Suppressor macrophage treated with lipopolysaccharide for 4 hours (primary cell): ENCODE measurements at places on chromosomes 1 and 21.
A peak's percentile ranks its signal among the peaks of the same experiment; 100 is the strongest.

- DNase-seq, result no peak
Observed at GRCh38 chr1:218983848-218984247, 189.8 kb upstream of the LYPLAL1 start.

GRCh38 chr1:219555031-219555692 is 57.7 kb downstream of the ZC3H11B start:
- DNase-seq, result no peak

- DNase-seq, result no peak
Observed at GRCh38 chr1:18365099-18365705, 115.5 kb upstream of the KLHDC7A start.

- no peak for DNase-seq
Observed at GRCh38 chr1:28035420-28035819, 53.0 kb downstream of the EYA3 start.

- peak; percentile 77 for DNase-seq
Observed at GRCh38 chr1:240000634-240001033, 91.0 kb upstream of the FMN2 start.

GRCh38 chr1:12157366-12158231 is 9.2 kb upstream of the TNFRSF1B start:
- DNase-seq, result peak; percentile 97

- DNase-seq, result peak; percentile 58
Observed at GRCh38 chr1:53330819-53331218, 2.9 kb upstream of the LRP8 start.

DNA sequence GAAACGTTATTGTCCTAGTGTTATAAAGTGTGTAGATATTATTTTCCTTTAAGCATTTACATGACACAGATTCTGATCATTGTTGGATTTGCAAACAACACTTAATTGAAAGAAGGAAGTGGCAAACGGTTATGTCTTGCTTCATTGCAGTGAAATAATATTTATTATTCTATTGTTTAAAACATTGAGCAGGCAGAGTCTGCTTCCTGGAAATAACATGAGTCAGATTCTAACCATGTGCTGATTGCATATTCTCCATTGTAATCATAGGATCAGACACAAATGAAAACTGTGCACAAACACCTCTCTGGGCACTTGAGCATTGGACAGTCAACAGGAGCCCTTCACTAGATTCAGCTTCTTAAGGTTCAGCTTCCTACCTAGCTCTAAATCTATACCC is 46.8 kb upstream of the USP25 start:
- peak; percentile 83 for DNase-seq

GRCh38 chr1:48230236-48230635 is 7.7 kb downstream of the SLC5A9 start:
- no peak for DNase-seq

GRCh38 chr1:232524056-232524455 is 105.9 kb downstream of the SIPA1L2 start:
- peak; percentile 32 for DNase-seq

DNA sequence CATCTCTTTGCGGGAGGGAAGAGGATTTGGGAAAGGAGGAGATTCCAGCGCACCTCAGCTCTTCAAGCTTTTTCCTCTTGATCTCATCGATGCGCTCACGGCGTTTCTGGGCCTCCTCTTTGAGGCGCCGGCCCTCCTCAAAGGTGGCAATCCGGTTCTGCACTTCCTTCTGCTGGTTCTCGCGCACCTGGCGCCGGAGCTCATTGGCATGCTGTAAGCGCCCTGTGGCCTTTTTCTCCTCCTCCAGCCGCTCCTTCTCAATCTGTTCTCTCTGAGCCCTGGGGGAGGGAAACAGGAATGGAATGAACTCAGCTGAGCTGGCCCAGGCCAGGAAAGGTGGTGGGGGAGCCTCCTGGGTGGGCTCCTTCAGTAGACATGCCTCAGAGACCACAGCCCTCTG is 10.4 kb upstream of the VSIG8 start:
- no peak for DNase-seq

GRCh38 chr1:8091691-8092090 is 65.6 kb upstream of the ERRFI1 start:
- no peak for DNase-seq

- DNase-seq, result no peak
Observed at GRCh38 chr1:55773211-55773940, 558.2 kb upstream of the USP24 start.

DNA sequence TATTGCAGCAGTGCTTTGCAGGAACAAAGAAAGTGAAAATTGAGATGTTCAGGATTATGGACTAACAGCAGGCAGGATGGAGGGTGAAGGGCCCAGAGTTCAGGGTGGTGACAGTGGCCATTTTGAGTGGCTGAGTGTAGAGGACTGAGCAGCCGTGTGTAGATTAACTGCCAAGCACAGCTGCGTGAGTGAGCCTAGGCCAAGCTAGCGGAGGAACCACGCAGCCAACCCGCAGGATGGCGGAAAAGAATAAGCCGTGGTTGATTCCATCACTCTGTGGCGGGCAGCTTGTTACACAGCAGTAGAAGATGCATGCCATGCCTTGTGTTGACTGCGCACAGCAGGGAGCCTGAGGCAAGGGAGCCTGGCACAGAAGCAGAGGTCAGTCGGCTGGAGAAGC is 102.5 kb upstream of the KIF26B start:
- DNase-seq, result no peak

DNA sequence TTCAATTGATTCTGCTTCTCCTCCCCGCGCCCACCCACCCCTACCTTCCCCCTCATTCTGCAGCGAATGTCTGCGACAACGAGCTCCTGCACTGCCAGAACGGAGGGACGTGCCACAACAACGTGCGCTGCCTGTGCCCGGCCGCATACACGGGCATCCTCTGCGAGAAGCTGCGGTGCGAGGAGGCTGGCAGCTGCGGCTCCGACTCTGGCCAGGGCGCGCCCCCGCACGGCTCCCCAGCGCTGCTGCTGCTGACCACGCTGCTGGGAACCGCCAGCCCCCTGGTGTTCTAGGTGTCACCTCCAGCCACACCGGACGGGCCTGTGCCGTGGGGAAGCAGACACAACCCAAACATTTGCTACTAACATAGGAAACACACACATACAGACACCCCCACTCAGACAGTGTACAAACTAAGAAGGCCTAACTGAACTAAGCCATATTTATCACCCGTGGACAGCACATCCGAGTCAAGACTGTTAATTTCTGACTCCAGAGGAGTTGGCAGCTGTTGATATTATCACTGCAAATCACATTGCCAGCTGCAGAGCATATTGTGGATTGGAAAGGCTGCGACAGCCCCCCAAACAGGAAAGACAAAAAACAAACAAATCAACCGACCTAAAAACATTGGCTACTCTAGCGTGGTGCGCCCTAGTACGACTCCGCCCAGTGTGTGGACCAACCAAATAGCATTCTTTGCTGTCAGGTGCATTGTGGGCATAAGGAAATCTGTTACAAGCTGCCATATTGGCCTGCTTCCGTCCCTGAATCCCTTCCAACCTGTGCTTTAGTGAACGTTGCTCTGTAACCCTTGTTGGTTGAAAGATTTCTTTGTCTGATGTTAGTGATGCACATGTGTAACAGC is 339.9 kb downstream of the NTNG1 start:
- DNase-seq, result no peak

GRCh38 chr1:179036844-179037465 is 11.3 kb downstream of the FAM20B start:
- no peak for DNase-seq

DNA sequence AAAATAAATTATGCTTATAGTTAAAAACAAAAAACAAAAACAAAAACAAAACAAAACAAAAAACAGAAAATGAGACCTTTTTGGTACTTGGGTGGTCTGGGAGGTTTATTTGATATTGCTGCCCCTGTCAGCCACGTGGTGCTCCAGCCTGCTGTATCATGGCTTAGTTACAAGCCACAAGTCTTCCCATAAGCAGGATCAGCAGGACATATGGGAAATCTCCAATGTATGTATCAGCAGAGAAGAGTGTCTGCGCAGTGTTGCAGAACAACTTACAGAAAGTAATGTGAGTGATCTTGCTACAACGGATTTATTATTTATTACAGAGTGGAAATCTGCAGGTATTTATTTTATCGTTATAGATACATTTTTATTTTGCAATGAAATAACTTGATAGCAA is 423.0 kb upstream of the TMPRSS15 start:
- no peak for DNase-seq

DNA sequence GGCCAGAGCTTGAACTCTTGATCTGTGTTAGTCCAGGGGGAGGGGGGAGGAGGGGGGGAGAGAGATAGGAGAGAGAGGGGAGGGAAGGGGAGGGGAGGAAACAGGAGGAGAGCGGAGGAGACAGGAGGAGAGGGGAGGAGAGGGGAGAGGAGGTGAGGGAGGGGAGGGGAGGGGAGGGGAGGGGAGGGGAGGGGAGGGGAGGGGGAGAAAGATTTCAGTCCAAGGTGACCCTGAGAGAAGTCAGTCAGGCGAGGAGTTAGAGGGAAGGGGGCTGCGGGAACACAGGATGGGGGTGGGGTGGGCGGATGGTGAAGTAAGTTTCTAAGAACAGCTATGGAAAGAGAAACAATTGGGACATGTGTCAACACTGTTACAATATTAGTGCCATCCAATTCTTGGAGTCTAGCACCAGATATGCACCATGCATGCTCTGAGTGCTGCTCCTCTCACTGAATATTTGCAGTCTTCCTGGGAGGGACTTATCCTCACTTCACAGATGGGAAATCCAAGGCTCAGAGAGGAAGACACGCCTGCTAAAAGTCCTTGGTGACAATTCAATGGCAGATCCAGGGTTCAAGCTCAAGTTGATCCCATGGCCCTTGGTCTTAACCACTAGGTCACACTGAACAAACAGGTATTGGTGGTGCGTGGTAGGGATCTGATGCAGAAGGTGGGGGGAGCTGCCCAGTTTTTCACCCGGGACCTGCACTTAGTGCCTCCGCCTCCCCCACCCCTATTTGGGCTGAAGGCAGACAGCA is 42.5 kb upstream of the ECE1 start:
- peak; percentile 51 for DNase-seq

- no peak for DNase-seq
Observed at GRCh38 chr1:17925290-17926237, 170.4 kb downstream of the ACTL8 start.

DNA sequence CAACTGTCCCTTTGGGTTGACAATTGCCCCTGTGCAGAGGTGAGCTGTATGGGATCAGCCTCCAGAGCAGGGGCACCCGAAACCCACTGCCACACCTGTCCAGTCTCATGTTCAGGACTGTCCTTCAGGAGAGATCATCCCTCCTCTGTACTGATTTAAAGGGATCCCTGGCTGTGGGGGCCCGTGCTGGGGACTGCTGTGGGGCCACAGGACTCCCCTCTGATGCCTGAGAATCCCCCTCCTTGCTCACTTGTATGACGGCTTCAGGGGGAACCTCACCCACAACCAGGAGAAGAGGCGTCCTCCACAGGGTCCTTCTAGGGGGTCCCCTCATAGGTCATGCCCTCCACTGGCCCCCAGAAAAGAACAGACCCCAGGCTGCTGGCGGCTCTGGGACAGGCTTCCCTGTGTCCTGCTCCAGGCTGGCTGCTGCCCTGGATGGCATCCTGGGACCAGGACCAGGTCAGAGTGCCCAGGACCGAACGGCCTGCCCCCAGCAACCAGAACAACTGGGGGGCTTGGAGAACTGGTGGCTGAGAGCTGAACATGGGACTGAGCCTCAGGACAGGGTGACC is 77.5 kb upstream of the ACTRT2 start:
- DNase-seq, result no peak

- DNase-seq, result no peak
Observed at GRCh38 chr1:228006034-228006785, 588 bp upstream of the WNT3A start.

GRCh38 chr1:210438928-210439841 is 110.5 kb downstream of the HHAT start:
- DNase-seq, result no peak

- peak; percentile 38 for DNase-seq
Observed at GRCh38 chr1:58924821-58925220, 141.0 kb upstream of the JUN start.

DNA sequence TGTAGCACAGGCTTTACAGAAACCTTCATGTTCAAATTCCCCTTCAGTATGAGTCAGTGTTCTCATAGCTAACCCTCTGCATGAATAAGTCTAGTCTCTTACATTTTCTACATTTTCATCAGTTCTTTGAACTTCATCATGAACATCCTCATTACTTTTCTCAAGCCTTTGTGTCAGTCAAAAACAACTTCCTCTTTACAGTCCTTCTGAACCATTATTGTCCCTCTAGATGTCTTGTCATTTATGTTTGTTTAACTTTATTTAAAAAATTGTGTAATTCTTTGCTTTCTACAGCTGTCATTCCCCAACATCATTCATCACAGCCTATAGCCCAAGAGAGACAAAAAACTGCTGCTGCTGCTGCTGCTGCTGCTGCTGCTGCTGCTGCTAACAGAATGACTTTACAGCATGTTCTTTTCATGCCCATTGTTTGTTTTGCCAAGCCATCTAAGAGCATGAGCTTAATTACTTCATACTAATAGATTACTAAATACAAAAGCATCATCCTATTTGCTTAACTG is 133.1 kb downstream of the LRRC40 start:
- peak; percentile 2 for DNase-seq

GRCh38 chr1:41573785-41574713 is 89.6 kb upstream of the EDN2 start:
- peak; percentile 88 for DNase-seq

DNA sequence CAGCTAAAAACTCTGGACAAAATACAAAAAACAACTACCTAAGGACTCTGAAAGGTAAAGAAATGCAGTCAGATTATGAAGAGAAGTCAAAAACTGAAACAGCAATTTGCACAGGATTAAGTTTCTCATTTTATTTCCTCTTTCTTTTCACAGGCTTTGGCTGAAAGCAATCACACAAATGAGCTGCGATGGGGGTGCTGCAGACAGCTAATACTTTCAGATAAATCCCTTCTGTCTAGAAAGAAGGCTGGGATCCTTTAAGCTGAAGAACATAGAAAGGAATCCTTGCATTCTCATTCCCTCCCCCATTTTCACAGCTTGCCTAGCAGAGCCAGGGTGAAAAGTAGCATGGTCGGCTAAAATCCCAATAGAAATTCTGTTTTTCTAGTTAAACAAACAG is 32.0 kb upstream of the PRDX6 start:
- DNase-seq, result no peak

DNA sequence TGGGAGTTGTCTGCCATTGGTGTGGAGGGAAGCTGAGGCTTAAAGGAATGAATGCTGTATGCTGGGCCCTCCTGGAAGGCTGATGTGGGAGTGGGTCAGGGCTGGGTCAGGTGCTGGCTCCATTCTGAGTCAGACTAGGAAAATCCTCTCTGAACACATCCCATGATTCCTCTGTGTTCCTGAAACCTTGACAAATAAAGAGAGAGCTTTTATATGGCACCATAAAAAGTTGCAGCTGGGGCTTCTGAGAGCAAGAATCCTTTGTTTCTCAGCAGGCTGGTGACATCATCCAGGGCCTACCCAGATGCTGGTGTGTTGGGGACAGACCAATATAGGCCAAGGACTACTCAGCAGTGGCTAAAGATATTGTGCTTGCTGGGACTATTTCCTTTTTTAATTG is 27.8 kb upstream of the NFASC start:
- no peak for DNase-seq

DNA sequence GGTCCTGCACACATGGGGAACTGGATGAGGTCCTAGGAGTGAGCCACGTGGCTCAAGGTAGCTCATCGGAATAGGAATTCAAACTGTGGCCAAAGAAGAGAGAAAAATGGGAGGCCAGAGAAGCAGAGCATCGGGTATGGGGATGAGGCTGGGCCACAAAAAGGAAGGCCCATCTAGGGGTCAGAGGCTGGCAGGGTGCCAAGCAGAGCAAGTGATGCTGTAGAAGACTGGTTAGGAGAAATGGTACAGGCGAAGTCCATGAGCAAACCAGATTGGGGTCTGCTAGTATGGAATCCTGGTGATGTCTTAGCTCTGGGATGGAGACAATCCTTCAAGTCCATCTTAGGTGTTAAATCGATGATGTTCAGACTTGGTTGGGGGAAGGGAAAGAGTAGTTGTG is 68.0 kb downstream of the TEX35 start:
- no peak for DNase-seq

GRCh38 chr1:240212556-240212955 is 120.9 kb downstream of the FMN2 start:
- no peak for DNase-seq
